Suprapubic skin (tissue), 4 donors: ENCODE measurements at places on chromosomes 6 and 20. TPM values are rescaled to one million over a fixed set of nuclear protein-coding genes. Genes with fewer than 3 reads are reported as not detected.

Gene ECI2
- total RNA-seq = 18.5 TPM

Gene ANGPT4
- 0.56 TPM for total RNA-seq

Gene TMEM217
- not detected for total RNA-seq

Gene PXDC1
- 108 TPM for total RNA-seq

Gene C20orf141
- not detected for total RNA-seq

Gene POU5F1
- total RNA-seq = 13.0 TPM

DNA sequence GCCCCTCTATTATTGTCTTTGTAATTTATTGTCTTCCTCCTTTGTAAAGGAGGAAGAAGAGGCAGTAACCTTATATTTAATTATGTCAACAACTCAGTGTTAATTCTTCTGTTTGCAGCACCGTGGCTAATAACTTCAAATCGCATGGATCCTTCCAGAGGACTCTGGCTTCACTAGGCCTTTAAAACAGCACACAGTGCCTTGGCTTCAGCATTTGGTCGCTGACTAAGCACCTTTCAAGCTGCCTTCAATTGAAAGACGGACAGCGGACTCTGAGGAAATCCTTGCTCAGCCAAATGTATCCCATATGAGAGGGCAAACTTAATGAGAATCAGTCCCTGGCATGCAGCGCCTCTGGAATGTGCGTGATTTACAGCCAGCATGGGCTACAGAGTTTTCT lies 64.2 kb downstream of the SGK1 start:
- DNase-seq = no peak

DNA sequence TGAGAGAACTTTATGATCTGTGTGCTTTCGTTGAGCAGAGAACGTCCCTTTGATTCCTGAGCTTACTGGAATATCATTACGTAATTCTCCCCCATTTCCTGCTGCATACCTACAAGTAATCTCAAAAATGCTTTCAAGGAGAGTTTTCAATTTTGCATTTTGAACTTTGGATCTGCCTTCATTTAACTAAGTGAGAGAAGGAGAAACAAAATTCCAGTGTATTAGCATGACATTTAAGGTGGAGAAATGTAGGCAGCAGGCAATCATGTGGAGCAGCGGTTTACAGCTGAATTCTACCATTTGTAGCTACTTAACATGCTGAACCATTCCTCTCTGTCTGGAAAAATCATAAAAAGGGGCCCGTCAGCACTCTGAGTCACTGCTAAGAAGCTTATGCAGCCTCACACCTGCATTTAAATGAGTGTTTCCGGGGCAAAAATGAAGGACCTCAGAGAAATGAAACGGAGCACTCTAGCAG lies 451.5 kb downstream of the PLCB1 start:
- no peak for DNase-seq

DNA sequence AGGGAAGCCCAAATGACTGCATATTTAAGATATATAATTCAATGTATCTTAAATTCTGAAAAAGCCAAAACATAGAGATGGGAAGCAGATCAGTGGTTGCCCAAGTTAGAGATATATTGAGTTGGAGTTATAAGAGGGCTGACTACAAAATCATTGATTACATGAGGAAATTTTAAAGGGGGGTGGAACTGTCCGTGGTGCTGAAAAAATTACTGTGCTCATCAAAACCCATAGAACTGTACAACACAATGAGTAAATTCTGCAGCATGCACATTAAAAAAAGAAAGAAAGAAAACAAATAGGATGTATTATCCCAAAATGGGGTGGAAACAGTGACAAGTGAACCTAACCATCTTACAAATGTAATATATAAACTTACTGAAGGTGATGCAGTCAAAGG lies 100.9 kb downstream of the FUT9 start:
- DNase-seq = no peak

- no peak for DNase-seq
Measured at GRCh38 chr20:53344891-53345290, 248.7 kb downstream of the ZNF217 start.

DNA sequence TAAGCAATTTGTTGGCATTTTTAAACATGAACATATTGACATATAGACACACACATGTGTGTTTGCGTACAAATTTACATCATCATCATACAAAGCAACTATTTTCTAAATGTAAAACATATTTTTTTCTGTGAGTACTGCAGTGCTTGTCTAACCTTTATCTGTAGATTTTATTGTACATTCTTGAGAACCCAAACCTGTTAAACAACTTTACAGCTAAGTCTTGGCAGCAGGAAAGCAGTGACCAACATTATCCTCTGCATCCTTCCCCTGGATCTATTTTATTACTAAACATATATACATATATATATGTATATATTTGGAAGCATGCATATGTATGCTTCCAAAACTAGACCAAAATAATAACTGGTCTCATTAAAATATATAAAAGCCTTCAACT lies 10.4 kb upstream of the PLCB1 start:
- no peak for DNase-seq

DNA sequence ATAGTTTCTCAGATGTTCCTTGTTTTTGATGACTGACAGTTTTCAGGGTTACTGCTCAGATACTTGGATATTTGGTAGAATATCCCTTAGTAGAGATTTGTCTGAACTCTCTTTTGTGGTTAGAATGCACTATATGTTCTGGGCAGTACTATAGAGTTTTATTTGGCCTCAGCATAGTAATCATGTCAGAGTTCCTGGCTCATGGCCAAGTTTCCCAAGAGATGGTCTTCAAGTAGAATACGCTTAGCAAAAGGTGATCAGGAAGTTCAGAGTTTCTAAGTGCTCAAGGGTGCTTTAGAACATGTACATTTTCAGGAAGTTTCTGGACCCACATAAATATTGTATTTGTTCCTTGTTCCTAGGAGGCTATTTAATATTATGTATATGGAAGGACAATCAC lies 1209.7 kb upstream of the GJE1 start:
- DNase-seq = no peak

GRCh38 chr6:15498640-15499039 lies 164.2 kb downstream of the DTNBP1 start:
- DNase-seq = peak; percentile 70

- no peak for DNase-seq
Measured at GRCh38 chr6:45504947-45505346, 127.2 kb upstream of the SUPT3H start.

- DNase-seq = no peak
Measured at GRCh38 chr20:54267483-54268003, 59.7 kb downstream of the PFDN4 start.

GRCh38 chr6:12601881-12602280 lies 114.7 kb upstream of the PHACTR1 start:
- DNase-seq = no peak

GRCh38 chr6:54784011-54784410 lies 62.6 kb upstream of the FAM83B start:
- DNase-seq = no peak

DNA sequence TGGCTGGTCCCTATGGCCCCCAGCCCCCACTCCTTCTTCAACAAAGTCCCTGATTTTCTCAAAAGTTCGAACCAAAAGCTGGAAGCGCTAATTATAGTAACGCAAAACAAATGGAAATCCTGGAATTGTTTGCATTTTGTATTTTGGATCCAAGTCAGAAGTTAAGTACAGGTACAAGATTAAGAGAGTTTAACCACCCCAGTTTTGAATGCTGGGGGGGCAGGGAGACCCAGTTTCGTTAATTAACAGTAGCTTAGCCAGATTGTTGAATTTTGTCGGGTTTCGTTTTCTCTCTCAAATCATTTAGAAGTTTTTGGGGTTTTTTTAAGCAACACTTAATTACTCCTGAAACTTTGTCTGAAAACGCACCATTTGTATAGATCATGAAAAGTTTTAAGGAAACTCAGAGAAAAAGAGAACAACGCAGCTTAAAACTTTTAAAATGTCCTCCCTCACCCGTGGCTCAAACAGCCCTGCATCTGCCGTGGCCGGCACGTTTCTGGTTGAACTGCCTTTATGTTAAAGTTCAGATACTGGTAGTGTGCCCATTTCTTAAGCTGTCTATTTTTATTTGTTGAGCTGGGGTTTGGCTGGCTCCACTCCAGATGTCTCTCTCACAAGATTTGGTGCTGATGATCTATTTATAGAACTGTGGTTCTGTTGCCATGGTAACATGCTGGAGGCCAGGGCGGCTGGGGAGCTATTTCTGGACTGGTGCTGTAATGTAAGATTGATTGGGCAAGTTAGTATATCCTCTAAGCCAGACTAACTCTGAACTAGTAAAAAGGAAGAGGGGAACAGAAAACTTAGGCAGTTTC lies 55.0 kb downstream of the GNAS start:
- peak; percentile 96 for DNase-seq

DNA sequence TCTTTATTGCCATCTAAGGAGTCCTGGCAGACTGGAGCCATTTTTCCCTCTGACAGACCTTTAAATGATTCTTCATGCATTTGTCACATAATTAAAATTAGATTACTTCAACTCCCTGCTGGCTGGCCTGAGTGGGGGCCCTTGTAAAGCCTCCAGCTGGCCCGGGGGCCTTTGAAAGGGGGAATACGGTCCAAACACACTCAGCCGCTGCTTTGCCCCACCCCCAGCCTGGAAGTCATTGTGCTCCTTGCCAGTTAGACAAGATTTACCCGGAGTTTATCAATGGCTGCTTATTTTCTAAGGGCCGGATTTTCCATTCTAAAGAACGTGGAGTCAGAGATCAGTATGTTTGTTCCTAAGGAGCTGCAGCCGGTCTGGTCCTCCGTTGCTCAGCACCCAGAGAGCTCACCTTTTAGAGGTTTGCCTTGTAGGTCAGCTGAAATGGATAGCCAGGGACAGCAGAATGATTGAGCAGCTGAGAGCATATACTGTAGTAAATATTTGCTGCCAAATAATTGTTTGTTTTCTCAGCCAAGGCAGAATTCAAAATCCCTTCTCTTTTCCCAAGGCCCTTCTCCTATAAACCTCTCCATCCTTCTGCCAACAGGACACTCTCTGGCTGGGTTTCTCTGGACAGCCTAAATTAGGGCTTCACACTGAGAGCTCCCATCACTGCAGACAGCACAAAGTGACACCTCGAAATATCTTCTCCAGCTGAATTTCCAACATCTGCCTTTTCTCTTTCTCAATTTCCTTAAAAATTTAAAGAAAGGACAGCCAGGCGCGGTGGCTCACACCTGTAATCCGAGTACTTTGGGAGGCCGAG lies 68.4 kb upstream of the RBM24 start:
- no peak for DNase-seq

DNA sequence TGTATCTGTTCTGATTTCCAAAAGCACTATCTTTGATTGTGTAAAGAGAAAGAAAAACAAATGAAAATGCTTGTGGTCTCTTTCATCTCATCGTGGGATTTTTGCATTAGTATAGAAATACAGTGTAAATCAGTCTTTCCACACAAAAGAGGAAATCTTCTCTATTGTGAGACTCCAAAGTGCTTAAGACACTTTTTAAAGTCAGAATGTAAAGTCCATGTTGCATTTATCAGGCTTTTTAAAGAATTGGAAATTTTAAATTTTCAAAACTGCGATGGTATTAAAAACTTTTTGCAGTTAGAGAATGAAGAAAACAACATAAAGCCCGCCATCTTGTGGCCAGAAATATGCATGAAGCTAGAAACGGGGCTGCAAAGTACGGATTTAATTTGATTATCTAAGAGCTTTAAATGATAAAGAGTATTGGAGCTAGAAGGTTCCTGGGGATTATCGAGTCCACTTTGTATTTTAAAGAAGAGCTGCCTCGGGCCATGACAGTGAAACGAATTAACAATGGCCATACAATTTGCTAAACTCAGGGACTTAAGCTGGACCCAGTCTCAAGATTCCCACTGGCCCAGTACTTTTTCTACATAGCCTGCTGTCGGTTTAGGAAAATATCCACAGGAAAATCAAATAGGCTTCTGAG lies 339.6 kb downstream of the ARHGAP18 start:
- no peak for DNase-seq
